Breast epithelium (tissue), 4 donors: ENCODE measurements at places on chromosomes 3 and 15.

DNA sequence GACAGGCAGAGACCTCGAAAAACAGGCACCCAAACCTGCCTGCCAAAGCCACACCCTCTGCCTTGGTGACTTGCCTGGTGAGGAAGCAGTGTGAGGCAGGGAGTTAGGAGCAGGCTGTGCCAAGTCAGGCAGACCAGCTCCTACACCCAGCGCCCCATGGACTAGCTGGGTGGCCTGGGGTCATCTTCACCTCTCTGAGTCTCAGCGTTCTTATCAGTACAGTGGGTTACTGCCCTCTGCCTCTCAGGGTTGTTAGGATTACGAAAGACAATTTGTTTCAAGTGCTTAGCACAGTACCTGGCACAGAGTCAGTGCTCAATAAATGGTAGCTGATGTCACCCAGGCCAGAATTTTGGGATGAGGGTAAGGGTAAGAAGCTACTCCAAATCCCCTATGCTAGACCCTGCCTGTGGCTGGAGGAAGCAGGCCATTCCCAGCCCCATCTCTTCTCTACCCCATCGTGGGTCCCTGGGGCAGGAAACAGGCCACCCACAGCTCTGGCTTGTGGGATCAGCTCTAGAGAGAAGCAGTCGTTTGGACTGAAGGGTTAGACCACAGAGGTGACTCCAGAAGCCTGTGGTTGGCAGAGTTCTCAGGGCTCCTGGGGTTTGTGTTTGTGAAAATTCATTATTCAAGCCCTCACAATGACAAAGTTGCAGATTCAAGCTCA is 10.1 kb downstream of the SLC51B start:
- H3K4me3 ChIP-seq = no peak overlapping the region
- no peaks in the 10 kb centered on the region for H3K27me3 ChIP-seq
- no peaks in the 10 kb centered on the region for H3K36me3 ChIP-seq
- H3K4me1 ChIP-seq = no peaks in the 10 kb centered on the region
- DNase-seq = no peak

GRCh38 chr3:13368834-13369233 is 51.3 kb downstream of the NUP210 start:
- H3K36me3 ChIP-seq = no peaks in the 10 kb centered on the region
- H3K27me3 ChIP-seq = no peaks in the 10 kb centered on the region
- H3K27ac ChIP-seq = no peak overlapping the region
- DNase-seq = no peak
- H3K4me1 ChIP-seq = no peaks in the 10 kb centered on the region

GRCh38 chr3:33417066-33417673 is 23.0 kb downstream of the UBP1 start:
- no peaks in the 10 kb centered on the region for H3K36me3 ChIP-seq
- H3K27me3 ChIP-seq = no peaks in the 10 kb centered on the region
- no peak overlapping the region for H3K4me3 ChIP-seq
- H3K27ac ChIP-seq = no peak overlapping the region
- H3K4me1 ChIP-seq = no peaks in the 10 kb centered on the region
- DNase-seq = no peak

GRCh38 chr15:78565951-78566774 is 843 bp downstream of the CHRNA5 start:
- H3K4me3 ChIP-seq = peak overlapping the region; percentile 69
- no peaks in the 10 kb centered on the region for H3K27me3 ChIP-seq

DNA sequence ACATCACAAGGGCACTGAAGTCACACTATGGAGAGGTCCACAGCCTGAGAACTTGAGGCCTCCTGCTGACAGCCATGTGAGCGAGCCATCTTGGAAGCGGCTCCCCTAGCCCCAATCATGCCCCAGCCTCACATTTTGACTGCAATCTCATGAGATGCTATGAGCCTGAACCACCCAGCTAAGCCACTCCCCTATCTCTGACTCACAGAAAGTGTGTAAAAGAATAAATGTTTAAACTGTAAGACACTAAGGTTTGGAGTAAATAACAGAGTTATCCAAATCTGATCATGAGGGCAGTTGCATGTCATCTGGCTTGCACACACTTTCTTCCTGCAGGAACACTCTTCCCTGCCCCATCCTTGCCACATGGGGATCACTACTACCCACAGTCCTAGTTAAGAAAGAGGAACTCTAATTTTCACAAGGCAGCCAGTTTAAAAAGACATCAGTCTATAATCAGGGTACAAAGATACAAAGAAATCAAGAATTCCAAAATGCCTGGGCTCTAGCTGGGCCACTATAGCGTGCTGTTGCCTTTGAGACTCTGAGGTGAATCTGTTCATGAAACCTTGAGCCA is 494.2 kb downstream of the FOXP1 start:
- no peak overlapping the region for H3K27ac ChIP-seq
- no peak for DNase-seq
- no peak overlapping the region for H3K4me3 ChIP-seq
- H3K27me3 ChIP-seq = no peaks in the 10 kb centered on the region
- no peaks in the 10 kb centered on the region for H3K4me1 ChIP-seq
- no peaks in the 10 kb centered on the region for H3K36me3 ChIP-seq

DNA sequence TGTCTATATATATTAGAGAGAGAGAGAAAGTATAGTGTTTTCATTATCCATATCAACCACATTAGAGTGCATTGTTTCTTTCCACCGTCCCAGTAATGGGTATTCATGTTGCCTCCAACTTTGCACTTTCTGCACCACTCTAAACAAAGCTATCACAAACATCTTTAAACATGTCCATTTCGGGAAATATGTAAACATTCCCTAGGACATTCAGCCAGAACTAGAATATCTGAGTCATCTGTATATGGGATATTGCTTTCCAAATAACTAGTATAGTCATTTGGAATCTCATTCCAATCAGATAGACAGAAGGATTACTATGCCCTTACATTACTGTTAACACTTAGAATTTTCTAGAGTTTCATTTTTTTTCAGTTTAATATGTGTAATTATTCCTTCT is 914.9 kb upstream of the EPHA6 start:
- no peak for DNase-seq
- no peak overlapping the region for H3K4me3 ChIP-seq
- no peaks in the 10 kb centered on the region for H3K4me1 ChIP-seq
- no peaks in the 10 kb centered on the region for H3K27me3 ChIP-seq

- H3K4me3 ChIP-seq = no peak overlapping the region
- H3K27ac ChIP-seq = no peak overlapping the region
- H3K4me1 ChIP-seq = no peaks in the 10 kb centered on the region
- no peaks in the 10 kb centered on the region for H3K36me3 ChIP-seq
Measured at GRCh38 chr15:95401587-95401986, 928.9 kb upstream of the NR2F2 start.

GRCh38 chr3:123344175-123344906 is 104.5 kb downstream of the ADCY5 start:
- H3K4me1 ChIP-seq = no peaks in the 10 kb centered on the region
- no peak overlapping the region for H3K27ac ChIP-seq
- H3K27me3 ChIP-seq = no peaks in the 10 kb centered on the region
- no peak for DNase-seq

GRCh38 chr3:66398228-66399025 is 102.4 kb downstream of the LRIG1 start:
- no peak for DNase-seq
- no peaks in the 10 kb centered on the region for H3K27me3 ChIP-seq
- peak overlapping the region; percentile 39 for H3K27ac ChIP-seq

- H3K27ac ChIP-seq = peak overlapping the region; percentile 94
- no peak overlapping the region for H3K4me3 ChIP-seq
- no peak for DNase-seq
- H3K27me3 ChIP-seq = no peaks in the 10 kb centered on the region
- H3K4me1 ChIP-seq = peaks cover 9% of the 10 kb centered on the region
Measured at GRCh38 chr15:63947228-63947627, 99.1 kb downstream of the DAPK2 start.

DNA sequence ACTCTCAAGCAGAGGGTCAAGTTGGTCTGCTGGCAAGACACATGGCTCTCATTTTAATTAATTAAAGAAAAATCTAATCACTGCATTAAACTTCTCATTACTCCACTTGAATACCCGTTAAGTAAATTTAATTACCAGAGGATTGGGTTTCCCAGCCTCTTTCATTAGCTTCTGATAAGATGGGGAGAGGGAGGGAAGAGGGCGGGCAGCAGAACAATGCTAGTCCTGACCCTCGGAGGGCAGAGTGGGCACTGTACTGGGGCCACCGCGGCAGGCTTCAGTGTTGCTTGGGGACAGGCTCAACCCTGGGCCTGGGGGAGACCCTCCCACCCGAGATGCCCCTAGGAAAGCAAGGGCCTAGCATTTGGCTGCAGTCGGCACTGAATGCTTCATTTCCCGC is 55.6 kb upstream of the LINGO1 start:
- no peak for DNase-seq
- H3K36me3 ChIP-seq = no peaks in the 10 kb centered on the region
- no peak overlapping the region for H3K4me3 ChIP-seq
- H3K27me3 ChIP-seq = no peaks in the 10 kb centered on the region
- no peak overlapping the region for H3K27ac ChIP-seq
- no peaks in the 10 kb centered on the region for H3K4me1 ChIP-seq

DNA sequence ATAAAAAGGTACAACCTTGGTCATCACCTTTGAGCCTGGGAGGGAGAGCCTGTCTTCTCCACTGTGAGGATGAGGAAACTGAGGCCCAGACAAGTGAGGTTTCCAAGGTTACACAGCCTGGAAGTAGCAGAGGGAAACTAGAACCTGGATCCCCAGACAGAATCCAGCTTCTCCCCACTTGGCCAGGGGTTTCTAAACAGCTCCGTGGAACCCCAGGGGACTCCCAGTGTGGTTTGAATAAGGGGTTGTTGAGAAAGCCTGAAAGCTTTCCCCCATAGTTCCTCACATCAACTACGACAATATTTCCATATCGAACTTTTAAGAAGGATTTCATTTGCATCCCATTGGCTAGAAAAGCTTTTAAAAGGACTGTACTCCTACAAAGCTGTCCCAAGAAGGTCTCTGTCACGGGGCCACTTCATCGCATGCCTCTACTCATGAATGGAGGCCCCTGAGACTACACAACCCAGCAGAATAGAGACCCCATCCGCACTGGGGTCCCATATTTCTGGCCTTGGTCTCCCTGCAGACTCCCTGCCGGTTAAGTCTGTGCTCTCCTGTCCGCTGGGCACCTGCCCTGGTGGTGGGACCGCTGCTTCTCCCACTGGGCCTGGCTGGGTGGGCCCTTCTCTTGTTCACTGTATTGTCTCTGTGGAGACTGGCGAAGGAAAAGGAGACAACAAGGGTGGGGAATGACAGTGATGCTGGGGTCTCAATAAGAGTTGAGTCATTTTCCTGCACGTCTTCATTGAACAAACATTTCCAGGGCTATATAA is 178.5 kb downstream of the SMAD6 start:
- no peak for DNase-seq
- no peaks in the 10 kb centered on the region for H3K36me3 ChIP-seq
- H3K4me1 ChIP-seq = peaks cover 11% of the 10 kb centered on the region
- H3K4me3 ChIP-seq = no peak overlapping the region
- no peak overlapping the region for H3K27ac ChIP-seq

DNA sequence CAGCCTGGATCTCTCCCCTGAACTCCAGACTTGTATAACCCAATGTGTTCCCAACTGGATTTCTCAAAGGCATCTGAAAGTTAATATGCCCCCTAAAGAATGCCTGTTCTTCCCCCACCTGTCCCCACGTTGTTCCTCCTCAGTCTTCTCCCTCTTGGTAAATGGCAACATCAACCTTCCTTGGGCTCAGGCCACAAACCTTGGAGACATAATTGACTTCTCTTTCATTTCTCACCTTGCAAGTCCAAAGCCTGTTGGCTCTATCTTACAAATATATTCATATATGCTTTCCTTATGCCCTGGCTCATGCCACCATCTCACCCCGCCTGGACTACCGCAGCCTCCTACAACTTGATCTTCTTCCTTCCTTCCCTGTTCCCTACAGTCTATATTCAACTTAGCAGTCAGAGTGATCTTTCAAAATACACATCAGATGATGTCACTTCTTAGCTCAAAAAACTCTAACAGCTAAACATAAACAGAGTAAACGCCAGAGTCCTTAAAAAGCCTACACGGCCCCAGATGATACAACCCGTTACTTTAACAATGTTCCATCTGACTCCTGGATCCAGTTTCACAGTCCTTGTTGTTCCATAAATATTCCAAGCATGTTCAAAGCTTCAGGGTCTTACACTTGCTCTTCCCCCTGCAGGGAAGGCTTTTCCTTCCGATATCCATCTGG is 66.2 kb downstream of the ETV5 start:
- no peaks in the 10 kb centered on the region for H3K4me1 ChIP-seq
- no peaks in the 10 kb centered on the region for H3K36me3 ChIP-seq
- no peak overlapping the region for H3K4me3 ChIP-seq

GRCh38 chr15:45884755-45885445 is 250.1 kb downstream of the SQOR start:
- no peak overlapping the region for H3K27ac ChIP-seq
- DNase-seq = no peak
- no peak overlapping the region for H3K4me3 ChIP-seq
